ENCODE measurements at places on chromosomes 2 and 18.

DNA sequence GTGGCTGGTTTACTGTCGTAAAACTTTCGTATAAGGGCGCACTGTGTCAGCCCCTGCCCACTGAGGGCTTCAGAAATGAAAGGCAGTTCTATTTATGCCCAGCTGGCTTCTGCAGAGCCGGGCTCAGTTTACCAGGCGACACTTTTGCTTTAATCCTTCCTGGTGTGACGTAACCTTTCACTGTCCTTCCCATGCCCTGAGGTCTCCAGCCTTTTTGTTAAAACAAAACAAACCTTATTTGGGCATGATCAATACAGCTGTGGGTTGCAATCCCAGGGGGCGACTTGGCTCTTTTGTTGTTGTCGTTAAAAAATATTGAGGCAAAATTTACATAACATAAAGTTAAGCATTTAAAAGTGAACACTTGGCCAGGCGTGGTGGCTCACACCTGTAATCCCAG lies 85.3 kb downstream of the AGAP1 start:
- no peak for DNase-seq

GRCh38 chr2:118530976-118531375 lies 316.5 kb downstream of the EN1 start:
- DNase-seq: no peak

- no peak for DNase-seq
Observed at GRCh38 chr2:105537466-105537865, 138.6 kb upstream of the FHL2 start.

- DNase-seq: no peak
Observed at GRCh38 chr2:7045601-7046590, 128.7 kb downstream of the RNF144A start.

- DNase-seq: no peak
Observed at GRCh38 chr2:85850451-85850850, 38.3 kb downstream of the ST3GAL5 start.

GRCh38 chr2:134333646-134334189 lies 79.8 kb downstream of the MGAT5 start:
- DNase-seq: no peak

DNA sequence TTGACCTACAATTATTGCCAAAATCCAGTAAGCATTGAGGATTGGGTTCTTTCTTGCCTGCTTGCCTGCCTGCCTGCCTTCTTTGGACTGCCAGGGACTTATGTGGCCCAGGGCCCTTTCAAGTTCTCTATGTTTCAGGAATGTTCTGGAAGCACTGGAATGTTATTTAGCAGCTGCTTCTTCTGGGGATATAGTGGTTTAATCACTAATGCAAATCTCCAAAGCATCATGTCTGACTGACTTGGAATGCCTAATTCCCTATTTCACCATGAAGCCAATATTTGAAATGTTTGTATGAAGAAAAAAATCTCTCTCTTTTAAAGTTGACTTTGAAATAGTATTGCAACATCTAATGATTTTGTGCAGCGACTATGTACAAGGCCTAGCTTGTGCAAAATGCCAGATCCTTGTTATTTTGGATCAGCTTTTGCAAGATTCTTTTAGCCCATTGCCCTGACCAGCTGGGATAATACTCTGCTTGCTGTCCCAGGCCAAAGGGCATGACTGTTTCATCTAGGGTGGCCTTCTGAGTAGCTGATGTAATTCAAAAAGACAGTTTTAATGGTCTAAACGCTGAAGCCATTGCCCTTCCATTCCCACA lies 204.6 kb downstream of the RND3 start:
- no peak for DNase-seq

- no peak for DNase-seq
Observed at GRCh38 chr18:8474661-8475060, 134.6 kb upstream of the RAB12 start.

GRCh38 chr18:26293982-26294381 lies 67.7 kb downstream of the TAF4B start:
- no peak for DNase-seq

- DNase-seq: no peak
Observed at GRCh38 chr2:56128235-56128634, 55.6 kb upstream of the CCDC85A start.

DNA sequence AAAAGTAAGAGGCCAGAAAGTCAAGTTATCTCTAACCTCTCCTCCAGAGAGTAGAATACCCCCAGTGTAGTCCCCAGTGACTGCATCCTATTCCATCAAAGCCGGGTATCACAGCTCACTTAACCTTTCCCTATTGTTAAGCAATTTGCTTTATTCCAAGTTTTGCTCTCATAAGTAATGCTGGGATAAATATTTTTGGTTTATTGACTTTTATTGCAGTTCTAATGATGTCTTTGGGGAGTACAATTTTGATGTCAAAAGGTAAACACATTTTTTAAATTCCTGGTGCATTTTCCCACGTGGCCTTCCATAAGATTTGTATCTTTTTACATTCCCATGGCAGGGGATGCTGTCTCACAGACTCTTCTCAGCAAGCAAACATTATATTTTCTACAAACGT lies 43.3 kb downstream of the CMPK2 start:
- no peak for DNase-seq

DNA sequence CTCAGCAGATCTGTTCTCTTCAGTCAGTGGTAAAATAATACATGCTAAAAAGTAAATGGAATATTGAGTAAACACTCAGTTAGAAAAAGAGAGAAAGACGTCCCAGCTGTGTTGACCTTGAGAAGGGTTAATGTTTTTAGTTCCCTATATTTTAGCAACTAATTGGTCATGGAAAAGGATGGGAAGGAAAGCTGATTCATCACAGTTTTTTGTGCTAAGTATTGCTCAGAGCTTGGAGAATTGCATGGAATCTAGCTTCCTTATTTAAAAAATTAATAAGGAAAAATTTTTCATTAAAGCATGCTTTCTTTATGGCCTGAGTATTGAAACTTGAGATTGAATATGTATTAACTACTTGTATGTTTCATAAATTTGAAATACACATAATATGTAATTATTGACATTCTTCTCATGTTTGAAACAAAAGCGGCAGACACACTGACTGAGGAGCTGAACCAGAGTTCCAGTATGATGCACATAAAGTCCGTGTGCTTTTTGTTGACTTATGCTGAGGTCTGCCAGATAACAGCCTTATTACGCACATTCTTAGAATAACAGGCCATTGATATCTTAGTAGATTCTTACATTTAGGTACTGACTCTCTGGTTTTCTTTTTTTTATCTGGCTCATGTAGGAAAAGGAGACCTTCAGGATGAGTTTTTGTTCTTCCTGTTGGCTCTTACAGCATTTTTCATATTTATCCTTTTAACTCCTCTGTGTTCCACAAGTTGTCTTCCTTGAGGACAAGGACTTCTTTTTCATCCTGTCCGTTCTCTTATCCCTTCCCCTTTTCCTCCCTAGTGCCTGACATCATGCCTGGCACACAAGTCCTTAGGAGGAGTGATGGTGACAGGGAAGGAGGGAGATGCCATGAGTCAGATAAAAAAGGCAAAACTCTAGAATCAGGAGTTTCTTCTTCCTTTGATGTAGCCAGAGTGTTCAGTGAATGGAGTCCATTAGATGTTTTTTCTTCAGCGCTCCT lies 194.1 kb downstream of the PTPRM start:
- DNase-seq: no peak

- no peak for DNase-seq
Observed at GRCh38 chr2:30713698-30714097, 93.5 kb downstream of the CAPN13 start.

- DNase-seq: no peak
Observed at GRCh38 chr2:205936446-205936845, 149.5 kb downstream of the INO80D start.

GRCh38 chr2:234288974-234289455 lies 207.9 kb downstream of the ARL4C start:
- DNase-seq: no peak

DNA sequence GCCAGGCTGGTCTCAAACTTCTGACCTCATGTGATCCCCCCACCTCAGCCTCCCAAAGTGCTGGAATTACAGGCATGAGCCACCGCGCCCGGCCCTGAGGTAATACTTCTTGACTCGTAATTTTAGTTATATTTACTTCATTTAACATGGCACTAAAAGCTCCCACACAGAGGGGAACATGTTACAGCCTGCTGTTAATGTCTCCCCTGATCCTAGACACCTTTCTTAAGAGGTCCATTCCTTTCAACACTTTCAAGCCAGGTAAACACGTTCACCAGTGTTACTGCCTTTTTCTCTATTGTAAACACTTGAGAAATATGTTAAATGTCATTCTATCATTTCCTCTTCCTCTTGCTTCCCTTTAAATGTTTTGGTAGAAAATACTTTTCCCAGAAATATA lies 161.4 kb downstream of the METTL4 start:
- DNase-seq: no peak

DNA sequence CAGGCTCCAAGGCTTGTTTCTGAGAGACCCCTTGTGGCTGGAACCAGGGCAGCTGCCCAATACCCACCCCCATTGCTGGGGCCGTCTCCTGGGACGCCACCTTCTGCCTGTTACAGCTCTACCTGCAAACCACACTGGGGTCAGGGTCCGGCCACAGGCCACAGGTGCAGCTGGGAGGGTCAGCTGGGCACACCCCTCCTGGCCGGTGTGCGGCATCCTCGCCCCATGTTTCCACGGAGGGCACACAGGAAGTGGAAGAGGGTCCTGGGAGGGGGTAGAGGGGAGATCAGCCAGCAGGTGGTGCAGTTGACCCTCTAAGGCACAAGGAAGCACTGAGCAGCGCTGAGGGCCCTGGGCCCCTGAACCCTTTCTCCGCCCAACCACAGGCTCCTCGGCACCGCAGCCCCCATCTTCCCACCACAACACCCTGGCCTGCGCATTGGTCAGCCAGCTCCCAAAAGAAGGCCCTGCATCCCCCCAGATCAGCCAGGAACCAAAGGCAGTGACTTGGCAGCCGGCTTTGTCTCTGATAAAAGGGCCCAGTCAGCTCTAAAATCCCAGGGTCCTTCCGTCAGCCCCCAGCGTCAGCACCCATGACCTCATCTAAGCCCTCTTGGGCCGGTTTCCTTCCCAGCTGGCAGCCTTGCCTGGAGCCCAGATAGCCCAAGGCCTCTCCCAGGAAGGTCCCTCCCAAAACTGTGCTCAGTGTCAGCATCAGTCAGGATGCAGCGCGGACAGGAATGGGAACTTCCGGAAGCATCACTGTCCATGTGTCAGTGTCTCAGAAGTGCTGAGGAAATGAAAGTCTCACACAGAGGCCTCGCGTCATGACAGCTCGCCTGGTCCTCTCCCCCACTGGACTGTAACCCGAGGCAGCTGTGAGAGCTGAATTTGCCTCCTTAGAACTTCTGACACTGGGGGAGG lies 1.7 kb downstream of the ERFE start:
- peak; percentile 29 for DNase-seq

DNA sequence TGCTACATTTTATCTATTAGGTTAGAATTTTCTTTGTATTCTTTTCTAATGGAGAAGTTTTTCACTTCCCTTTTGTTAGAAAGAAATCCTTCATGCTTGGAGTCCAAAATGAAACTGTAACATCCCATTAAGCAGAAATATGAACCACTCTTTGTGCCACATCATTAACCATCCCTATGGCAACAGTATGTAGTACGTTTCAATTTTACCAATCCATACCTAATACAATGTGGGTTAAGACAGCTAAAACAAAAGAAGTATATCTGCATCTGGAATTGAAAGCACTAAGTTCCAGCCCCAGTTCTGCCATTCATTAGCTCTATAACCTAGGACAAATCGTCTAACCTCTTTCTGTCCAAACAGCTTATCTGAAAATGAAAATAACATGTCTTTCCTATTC lies 409.2 kb upstream of the SPHKAP start:
- no peak for DNase-seq

GRCh38 chr2:106189764-106190468 lies 4.2 kb downstream of the UXS1 start:
- DNase-seq: no peak

DNA sequence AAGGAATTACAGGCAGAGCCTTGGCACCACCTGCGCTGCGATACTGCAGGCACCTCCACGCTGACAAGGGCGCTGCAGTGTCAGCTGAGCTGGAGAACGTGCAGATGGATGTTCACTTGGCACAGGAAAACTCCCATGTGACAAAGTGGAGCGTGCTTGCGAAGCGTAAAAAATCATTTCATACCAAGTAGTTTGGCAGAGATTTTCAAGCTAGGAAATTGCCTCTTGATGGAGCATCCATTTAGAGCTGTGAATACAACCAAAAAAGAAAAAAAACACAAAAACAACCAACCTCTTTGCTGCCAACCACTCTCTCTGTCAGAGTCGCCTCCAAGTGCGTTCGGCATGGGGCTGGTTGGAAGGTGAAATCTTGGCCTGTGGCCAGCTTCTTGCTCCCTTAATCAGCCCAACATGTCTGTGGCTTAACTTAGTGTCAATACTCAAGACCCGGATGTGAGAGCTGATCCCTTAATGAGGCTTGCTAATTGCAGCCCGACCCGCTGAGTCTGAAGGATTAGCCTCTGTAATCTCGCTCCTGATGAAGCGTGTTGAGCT lies 38.1 kb downstream of the ACOXL start:
- DNase-seq: no peak

DNA sequence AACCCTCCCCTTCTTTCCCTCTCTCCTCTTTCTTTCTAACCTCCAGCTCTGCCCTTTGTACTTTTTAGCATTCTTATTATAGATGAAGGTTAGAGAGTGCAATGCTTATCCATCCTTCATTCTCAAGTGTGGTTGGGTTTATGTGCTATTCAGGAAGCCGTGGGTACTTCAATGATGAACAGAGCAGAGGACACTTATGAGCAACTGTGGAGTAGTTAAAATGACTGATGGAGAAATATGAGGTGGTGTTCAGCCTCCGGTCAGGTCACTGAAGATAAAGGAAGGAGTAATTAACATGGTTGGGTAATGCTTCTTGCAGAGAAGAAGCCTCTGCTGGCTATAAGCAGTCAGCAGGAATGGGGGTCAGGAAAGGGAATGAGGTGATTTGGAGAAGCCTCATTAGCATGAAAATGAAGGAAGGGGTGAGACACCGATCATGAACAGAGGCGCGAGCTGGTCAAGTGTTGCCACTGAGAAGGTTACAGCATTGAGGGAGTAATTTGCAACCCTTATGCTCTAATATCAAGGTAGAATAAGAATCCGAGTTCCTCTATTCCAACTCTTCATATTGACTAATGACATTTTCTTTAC lies 174.7 kb downstream of the LPIN1 start:
- no peak for DNase-seq

- no peak for DNase-seq
Observed at GRCh38 chr2:149169656-149170055, 131.2 kb downstream of the LYPD6B start.

DNA sequence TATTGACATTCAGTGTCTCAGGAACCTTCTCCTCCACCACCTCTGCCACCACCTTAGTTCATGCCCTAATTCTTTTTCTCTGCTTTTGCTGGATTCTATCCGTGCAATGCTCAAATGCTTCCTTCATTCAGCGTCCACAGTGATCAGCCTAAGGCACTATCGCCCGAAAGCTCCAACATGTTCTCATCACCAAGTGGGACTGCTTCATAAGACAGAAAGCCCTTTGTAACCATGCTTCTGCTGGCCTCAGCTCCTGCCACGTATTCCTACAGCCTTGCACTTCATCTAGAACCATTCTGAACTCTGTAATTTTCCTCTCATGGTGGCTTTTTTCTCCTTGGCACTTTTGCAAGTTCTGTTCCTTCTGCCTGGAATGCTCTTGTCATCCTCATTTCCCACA lies 222.9 kb downstream of the HNMT start:
- no peak for DNase-seq

Data from substantia nigra (tissue), 51 donors.